Cerebellar nuclear complex (tissue), 1 donor: ENCODE measurements at places on chromosomes 5 and 9.

DNA sequence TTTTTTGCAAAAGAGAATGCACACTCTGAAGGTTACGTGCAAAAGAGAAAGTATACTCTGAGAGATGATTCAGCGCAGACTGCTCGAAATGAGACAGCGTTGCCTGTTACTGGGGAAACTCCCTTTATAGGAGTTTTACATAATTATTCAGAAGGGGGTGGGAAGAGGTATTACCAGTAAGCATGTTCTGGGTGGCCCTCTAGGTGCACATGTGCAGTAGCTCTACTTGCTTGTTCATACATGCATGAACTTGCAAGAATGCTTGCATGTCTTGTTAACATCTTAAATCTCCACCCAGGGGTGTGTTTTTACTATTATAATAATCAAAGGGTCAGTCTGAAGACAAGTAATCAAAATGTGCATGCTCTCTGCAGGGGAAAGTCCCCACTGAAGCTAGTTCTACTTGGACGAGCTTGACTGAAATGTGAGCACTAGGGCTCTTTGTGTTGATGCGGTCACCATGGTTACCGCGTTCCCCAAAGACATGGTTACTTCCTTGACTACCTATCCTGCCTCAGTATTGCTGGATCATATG, 75.5 kb downstream of the SGCD start:
- no peak for DNase-seq

GRCh38 chr9:33466565-33467495, 6.9 kb downstream of the NOL6 start:
- DNase-seq = no peak

- DNase-seq = no peak
These were observed 93.2 kb downstream of the LIX1 start for GRCh38 chr5:97049175-97049574.

- DNase-seq = no peak
These were observed 14.4 kb downstream of the ELOVL7 start for GRCh38 chr5:60829490-60830266.

DNA sequence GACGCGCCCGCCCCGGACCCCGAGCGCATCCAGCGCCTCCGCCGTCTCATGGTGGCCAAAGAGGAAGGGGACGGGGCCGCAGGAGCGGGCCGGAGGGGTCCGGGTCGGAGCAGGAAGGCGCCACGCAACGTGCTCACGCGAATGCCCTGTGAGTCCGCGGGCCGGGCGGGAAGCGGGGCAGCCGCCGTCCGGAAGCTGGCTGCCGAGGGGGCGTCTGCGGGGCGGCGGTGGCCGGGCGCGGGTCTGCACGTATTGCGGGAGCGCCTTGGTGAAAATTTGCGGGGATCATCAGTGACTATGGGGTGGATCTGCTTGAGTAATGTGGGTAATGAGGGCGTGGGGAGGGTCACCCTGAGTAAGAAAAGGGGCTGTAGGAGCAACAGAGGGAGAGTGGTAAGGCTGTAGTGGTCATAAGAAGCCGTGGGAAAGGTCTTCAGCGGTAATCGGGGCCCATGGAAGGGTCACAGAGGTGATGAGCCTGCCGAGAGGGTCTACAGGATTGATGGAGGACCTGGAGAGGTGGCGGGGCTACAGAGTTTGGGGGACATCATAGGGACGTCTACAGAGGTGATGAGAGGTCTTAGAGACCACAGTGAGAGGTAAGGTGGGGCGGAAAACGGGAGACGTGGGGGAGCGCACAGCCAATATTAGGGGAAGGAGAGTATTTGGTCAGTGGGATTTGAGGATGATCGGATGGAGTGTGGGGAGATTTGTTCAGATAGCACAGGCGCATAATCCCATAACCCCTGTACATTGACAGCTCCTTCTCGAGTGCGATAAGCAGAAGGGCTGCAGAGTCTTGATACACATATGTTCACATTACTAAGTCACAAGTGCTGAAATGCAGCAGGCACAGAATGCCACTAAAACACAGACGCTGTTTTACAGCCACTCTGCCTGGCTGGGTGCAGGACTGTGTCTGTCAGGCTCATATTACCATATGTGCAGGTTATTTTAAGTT, 819 bp downstream of the LSM11 start:
- no peak for DNase-seq

GRCh38 chr9:123617286-123617685, 261.3 kb downstream of the CRB2 start:
- no peak for DNase-seq

DNA sequence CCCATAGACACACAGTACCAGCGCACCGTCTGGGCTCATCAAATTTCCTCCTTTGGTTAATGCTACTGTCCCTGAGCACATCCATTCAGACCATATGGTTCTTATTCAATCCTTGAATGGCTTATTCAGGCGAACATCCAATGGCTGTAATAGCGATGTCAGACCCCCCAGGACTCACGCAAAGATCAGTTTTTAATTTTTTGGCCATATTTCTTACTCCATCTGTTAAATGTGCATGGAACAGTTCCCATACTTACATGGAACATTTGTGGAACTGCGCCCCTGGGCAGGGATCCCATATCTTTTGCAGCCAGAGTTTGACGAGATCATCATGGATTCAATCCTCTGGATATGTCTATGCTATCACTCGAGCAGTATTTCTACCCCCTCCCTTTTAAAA, 213.2 kb downstream of the ADAMTS6 start:
- no peak for DNase-seq

- DNase-seq = no peak
These were observed 182.2 kb upstream of the ANKRD55 start for GRCh38 chr5:56415356-56415765.

DNA sequence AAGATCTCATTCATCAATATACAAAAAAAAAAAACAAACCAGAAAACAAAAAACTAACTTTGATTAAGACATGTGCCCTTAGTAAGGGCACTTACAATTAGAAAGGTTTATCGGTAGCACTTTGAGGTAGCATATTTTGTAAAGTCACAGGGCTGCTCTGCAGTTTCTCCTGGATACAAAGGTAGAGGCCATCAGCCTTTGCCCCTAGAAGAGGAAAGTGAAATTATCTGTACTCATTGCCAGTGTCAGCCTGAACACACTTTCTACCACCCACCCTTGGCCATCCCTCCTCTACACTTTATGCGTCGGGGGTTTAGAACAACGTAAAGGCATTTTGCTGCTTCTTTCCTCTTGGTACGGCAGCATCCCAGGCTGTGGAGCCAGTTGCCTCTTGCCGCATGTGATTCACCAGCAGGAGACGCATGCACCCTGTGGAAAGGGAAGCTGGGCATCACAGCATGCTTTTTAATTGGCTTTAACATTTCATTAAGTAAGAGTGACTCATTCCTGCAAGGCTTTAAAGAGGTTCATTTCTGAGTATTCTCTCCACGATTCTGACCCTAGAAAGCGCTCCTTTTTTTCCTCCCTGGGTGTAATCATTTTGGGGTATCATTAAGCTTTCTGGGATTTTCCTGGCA, 84.6 kb downstream of the CEMIP2 start:
- no peak for DNase-seq

- no peak for DNase-seq
These were observed 1967.1 kb upstream of the WWC1 start for GRCh38 chr5:166324372-166324771.

- DNase-seq = no peak
These were observed 6.4 kb downstream of the CSF1R start for GRCh38 chr5:150079909-150080461.

GRCh38 chr9:115972362-115972761, 181.2 kb upstream of the PAPPA start:
- no peak for DNase-seq
